ENCODE measurements at places on chromosomes 1 and 21.

DNA sequence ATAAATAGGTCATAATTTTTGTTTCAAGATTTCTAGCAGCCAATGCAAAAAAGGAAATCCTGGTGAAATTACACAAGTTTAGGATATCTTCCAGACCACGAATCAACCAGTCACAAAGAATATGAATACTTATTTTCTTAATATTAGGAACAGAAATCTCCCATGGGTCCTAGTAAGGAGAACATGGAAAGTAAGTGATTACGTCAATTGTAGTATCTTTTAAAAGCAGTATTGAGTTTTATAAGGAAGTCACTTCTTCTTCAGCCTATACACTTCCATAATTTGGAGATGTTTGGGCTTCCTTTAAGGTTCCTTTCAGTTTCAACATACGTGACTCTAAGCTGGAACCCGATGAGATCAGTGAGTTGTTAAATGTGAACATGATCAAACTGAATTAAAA is 534.5 kb downstream of the USP25 start:
- no peak overlapping the region for H3K4me3 ChIP-seq
- DNase-seq, result no peak

DNA sequence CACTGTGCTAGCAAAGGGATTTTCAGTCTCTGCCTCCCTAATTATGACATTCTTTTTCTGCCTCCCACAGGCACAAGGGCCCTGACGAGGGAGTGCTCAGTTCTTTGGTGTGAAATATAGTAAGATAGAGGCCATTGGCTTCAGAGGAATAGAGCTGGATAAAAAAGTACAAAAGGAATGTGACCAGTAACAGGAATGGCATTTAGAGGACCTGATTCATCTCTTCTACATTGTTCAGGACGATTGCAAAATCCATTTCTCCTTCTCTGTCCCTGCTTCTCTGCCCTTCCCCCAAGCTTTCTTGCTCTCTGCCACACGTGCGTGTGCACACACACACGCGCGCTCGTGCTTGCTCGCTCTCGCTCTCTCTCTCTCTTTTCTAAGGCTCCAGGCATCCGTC is 668.2 kb downstream of the KIF26B start:
- H3K27ac ChIP-seq, result no peak overlapping the region
- peaks cover 30% of the 10 kb centered on the region for H3K36me3 ChIP-seq
- no peak overlapping the region for H3K4me3 ChIP-seq

DNA sequence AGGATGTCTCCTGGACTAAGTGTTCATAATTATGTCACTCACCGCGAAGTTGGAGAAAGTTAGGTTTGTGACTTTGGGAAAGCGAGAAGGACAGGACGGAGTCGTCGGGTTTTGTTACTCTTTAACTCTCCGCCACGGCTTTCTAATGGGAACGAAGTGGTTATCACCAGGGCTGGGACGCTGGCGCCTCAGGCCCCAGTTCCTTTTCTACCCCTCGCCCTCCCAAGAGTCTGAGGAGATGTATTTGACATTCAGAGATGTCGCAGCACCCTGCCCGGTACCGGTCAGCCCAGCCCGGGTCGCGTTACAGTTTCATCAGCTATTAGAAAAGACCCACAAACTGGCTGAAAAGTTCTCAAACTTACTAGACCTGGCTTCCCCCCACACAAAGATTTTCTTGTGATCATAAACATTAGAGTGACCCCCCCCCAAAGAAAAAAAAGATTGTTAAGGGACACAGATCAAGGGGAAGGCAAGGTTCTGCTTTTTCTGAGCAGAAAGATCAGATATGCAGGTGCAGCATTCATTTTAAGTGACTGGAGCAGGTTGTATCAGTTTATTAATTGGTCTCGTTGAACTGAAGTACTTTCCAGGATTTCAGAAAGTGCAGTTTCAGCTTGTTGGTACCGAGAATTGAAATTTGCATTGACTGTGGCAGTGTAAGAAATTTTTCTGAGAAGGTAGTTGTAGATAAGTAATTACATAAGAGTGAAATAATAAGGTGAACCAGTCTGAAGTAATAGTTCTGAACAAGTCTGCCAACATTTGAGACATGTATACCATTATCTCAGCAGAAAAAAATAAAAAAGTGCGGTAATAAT is 859 bp upstream of the ZBTB18 start:
- H3K4me3 ChIP-seq, result no peak overlapping the region
- H3K4me1 ChIP-seq, result peaks cover 32% of the 10 kb centered on the region
- H3K36me3 ChIP-seq, result no peaks in the 10 kb centered on the region

- H3K27ac ChIP-seq, result no peak overlapping the region
- DNase-seq, result no peak
- no peak overlapping the region for H3K4me3 ChIP-seq
- no peaks in the 10 kb centered on the region for H3K27me3 ChIP-seq
Observed at GRCh38 chr21:42582787-42583476, 69.3 kb downstream of the SLC37A1 start.
